ENCODE measurements at places on chromosomes 13 and 19. TPM values are rescaled to one million over a fixed set of nuclear protein-coding genes. Genes with fewer than 3 reads are reported as not detected.

ZFP30 gene
- polyA plus RNA-seq = 16.6 TPM

TNNI3 gene
- polyA plus RNA-seq = 0.88 TPM

CLN5 gene
- 37.7 TPM for polyA plus RNA-seq

ACER1 gene
- polyA plus RNA-seq = 0.04 TPM

CGB1 gene
- polyA plus RNA-seq = not detected

COX7A1 gene
- 11.5 TPM for polyA plus RNA-seq
